Midbrain (tissue), 1 donor: ENCODE measurements at places on chromosomes 2 and 18.

DNA sequence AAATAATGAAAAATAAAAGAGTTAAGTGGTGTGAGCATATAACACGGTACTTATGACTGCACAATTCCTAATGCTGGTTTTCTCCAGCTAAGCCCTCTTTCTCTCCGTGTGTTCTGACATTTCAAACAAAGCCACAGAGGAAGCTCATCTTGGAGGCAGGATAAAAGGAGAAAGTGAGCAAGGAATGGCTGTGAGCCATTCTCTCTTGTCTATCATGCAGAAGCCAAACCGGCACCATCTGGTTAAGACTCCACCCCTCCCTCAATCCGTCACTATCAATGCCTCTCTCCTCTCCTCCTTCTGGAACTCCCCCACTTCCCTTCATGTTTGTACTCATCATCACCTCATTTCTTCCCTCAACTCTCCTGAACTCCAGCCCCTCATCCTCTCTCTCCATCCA lies 210.4 kb downstream of the TMEM163 start:
- DNase-seq, result no peak

GRCh38 chr2:180057706-180058412 lies 50.8 kb upstream of the CWC22 start:
- no peak for DNase-seq

DNA sequence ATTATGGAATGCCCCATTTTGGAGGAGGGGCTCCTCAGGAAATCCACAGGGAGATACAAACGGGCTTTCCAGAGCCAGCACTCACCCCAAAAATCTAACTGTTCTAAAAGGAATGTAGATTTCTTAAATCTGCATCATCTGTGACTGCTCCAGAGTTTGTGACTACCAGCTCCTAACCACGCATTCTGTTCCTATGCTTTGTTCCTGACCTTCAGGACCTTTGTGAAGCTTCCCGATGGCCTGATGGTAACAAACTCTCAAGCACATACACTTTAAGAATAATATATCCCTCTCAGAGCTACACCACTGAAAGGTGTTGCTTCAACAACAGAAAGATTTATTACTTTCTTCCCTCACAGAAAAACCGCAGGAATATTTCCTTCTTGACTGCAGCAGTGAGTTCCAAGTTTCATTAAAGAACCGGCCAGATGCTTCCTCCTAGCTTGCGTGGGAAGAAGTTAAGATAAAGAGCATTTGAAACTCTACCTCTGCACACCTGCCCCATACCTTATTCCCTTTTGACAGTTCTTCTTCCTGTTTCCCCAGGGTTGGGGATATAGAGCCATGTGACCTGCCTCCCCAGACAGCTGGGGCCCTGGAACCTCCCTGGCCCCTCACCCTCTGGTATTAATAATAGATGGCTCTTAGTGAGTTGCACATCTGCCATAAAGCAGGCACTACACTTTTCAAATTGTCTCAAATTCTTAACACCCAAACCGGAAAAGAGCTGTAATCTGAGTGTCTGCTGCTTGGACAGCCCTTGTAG lies 40.2 kb upstream of the EML4 start:
- DNase-seq, result no peak

GRCh38 chr2:12173271-12173942 lies 427.0 kb downstream of the LPIN1 start:
- no peak for DNase-seq

GRCh38 chr2:180077295-180077906 lies 70.3 kb upstream of the CWC22 start:
- DNase-seq, result no peak

GRCh38 chr2:201575971-201576370 lies 67.3 kb downstream of the TMEM237 start:
- DNase-seq, result no peak

GRCh38 chr2:138565230-138565598 lies 63.6 kb downstream of the SPOPL start:
- DNase-seq, result no peak

DNA sequence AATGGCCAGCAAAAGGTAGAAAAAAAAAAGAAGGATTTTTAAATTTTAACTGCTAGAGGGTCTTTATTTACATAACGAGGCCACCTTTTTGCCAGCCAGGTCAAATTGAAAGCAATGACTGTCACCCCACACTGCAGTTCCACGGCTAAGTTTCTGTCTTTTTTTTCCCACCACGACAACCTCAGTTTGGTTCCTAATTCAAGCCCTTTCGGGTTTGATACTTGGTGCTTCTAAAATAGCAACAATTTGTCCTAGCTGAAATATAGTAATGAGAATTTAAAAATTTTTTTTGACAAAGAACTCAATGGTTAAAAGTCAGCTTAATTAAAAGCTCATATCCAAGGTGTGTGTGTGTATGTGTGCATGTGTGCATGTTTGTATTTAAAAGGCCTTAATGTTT lies 16.4 kb upstream of the NMS start:
- DNase-seq, result no peak

GRCh38 chr18:21930177-21930576 lies 189.6 kb downstream of the MIB1 start:
- no peak for DNase-seq

DNA sequence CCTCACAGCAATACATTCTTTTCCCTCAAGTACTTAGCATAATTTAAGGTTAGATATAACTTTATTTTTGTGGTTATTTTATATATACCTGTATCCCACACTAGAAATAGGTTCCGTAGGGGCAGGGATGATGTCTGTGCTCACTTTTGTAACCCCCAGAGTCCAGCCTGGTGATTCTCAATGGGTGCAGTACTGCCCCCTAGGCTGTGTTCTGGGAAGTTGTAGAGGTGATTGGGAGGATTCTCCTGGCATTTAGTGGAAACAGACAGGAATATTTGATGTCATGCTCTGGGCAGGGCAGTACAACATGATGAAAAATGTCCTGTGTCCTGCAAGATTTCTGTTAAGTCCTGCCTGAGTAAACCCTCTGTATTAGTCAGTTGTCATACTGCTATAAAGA lies 333.3 kb downstream of the PLCL1 start:
- no peak for DNase-seq

GRCh38 chr2:393711-394696 lies 106.1 kb upstream of the ALKAL2 start:
- DNase-seq, result peak; percentile 11

- no peak for DNase-seq
Measured at GRCh38 chr2:122205641-122206040, 450.2 kb downstream of the TSN start.

DNA sequence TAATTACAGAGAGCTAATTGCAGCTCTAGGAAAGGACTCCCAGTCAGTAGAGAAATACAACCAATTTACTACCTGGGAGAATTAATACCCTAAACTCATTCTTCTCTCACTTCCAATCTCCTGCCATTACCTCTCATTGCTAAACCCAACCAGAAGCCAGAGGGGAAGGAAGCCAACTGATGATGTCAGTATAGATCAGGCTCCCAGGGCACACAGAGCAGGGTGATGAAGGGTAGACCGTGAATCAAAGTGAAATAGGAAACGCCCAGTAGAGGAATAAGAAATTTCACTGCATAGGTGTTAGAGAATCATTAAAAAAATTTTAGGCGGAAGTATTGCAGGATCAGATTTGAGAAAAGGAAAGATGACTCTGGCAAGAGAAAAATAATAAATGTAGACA lies 456.8 kb upstream of the NXPH2 start:
- DNase-seq, result no peak

- DNase-seq, result no peak
Measured at GRCh38 chr2:207632575-207633493, 7.6 kb upstream of the METTL21A start.

DNA sequence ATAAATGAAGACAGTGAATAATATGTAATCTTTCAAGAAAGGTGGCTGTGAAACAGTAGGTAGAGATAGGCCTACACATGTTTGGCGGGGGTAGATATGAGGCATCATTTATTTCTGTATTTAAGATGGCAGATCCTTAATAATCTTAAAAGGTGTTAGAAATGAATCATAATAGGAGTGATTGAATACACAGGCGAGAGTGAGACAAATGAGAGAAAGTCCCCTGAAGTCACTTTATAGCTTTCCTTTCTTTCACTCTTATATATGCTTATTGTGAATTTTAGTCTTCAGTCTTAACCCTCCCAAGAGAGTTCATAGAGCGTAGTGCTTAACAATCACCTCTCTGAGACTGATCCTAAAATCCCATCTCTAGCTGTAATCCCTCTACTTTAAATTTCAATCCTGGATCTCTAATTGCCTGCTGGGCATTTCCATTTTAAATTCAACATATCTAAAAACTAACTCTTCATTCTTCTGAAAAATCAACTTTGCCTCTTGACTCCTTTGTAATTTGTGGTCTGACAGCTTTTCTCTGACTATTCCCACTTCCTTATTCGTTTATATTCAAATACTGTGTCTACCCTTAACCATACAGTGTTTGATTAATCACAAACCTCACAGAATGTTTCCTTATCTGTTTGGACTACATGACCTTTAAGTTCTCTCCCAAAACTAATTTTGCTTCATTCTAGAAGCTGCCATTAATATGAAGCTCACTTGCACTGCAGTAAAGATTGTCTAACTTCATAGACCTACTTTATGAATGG lies 463.7 kb upstream of the FSIP2 start:
- DNase-seq, result no peak

GRCh38 chr2:25055376-25055920 lies 13.6 kb downstream of the EFR3B start:
- DNase-seq, result no peak

DNA sequence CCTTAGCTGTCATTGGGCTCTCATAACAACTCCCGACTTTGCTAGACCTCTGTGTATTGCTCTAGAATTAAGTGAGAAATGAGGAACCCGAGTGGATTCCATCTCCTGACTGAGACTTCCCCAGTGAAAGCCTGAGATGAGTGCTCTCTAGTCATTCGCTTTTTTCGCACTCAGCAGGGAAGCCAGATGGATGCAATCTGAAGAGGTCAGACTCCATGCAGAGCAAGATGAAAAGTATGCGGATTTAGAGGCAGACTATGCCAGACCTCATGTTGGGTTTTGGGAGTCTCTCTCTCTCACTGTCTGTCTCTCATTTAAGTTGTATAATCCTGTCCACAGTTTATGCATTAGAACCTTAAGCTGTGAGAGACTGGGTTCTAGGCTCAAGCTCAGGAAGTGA lies 88.6 kb downstream of the SLC5A7 start:
- no peak for DNase-seq

DNA sequence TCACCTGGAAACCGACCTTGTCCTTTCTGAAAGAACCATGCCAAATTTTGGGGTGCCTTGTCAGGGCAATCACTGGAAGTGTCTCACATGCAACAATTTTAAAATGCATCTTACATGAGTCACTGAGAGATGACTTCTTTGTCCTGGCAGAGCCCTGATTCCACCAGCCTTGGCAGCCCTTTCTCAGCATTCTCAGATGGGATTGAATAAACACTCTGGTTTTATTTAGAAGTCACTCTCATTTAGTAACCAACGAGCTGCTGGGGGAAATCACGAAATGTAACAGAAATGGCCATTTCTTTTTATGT lies 3.8 kb upstream of the ATP8B1 start:
- no peak for DNase-seq

DNA sequence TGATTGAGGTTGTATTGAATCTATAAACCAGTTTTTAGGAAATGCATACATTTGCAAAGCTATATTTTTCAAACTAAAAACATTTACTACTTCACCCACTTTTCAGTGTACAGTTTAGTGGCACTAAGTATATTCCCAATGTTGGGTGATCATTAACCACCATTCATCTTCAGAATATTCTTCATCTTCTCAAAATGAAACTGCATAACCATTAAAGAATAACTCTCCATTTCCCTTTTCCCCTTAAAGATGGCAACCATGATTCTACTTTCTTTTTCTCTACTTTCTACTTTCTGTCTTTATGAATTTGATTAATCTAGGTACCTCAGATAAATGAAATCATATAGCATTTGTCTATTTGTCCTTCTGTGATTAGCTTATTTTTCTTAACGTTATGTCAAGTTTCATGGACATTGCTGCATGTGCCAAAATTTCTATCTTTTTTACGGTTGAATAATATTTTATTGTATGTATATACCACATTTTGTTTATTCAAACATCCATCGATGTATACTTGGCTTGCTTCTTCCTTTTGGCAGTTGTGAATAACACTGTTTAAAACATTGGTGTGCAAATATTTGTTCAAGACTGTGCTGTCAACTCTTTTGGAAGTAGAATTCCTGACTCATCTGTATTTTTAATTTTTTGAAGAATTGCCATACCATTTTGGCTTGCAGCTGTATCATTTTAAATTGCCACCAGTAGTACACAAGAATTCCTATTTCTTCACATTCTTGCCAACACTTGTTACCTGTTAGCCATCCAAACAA lies 104.9 kb downstream of the RPRM start:
- DNase-seq, result no peak

DNA sequence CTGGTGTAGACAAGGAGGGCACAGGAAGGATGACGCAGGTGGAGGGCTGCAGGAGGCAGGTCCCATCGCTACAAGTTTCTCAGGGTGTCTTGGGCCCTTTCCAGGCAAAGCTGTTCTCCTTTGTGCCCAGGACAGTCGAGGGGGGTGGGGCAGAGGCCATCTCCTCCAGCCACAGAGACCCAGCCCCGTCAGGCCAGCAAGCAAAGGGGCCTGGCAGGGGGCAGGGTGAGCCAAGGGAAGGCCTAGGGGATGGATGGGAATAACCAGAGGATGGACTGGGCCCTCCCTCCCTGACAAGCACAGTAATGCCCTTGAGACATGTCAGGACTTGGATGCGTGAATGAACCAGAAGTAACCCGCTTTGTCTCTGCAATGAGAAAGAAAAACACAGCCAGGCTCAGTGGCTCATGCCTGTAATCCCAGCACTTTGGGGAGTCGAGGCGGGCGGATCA lies 6.3 kb downstream of the TCF23 start:
- DNase-seq, result no peak

DNA sequence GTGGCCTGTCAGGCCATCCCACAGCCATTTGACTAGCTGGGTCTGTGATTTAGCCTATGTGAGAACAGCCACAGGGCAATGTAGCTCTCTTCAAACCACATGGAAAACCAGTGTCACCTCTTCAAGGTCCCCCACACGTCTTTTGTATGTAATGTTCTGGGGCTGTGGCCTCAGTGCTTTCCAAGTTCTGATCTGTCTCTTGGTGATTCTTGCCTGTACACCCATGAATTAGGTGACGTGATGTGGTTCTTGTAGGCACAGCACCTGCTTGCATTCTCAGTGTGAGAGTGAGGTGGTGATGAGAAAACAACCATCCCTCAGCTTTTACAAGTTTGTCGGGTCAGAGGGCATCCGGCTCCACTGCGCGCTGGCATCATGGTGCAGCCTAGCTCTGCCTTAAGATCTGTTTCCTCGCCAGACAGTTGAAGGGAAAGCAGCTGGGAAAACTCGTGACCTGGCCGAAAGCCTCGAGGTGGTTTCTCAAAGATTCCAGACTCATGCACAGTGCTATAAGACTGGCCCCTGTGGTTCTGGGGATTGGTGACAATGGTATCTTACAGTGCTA lies 125.8 kb downstream of the TANC1 start:
- DNase-seq, result peak; percentile 12
